Dermis blood vessel endothelial cell (primary cell): ENCODE measurements at places on chromosomes 13 and 19.

DNA sequence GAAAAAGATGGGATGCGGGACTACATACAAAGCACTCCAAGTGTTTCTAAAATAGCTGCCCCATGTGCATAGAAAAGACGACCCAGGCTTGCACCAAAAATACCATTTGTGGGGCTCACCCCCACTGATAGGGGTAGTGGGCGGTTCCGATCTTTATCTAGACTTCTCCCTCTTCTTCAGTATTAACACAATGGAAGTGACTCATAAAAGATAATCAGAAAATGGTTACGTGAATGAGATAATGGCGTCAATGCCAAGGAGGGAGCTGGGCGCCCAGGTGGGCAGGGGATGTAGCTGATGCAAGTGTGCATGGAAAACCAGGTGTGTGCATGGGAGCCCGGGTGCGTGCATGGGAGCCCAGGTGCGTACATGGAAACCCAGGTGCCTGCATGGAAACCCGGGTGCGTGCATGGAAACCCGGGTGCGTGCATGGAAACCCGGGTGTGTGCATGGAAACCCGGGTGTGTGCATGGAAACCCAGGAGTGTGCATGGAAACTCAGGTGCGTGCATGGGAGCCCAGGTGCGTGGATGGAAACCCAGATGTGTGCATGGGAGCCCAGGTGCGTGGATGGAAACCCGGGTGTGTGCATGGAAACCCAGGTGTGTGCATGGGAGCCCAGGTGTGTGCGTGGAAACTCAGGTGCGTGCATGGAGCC lies 32.7 kb downstream of the LAMP1 start:
- DNase-seq: no peak

DNA sequence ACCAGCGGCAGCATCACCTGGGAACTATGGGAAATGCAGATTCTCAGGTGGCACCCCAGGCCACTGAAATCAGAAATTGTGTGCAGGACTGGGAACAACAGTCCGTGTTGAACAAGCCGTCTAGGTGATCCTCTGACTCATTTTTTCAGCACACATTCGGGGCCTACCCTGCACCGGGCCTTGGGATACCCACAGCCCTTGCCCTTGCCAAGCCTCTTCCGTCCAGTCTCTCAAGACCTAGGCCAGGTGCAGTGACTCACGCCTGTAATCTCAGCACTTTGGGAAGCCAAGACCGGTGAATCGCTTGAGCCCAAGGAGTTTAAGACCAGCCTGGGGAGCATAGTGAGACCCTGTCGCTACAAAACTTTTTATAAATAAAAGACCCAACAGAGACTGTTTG lies 18.3 kb downstream of the TGFB1 start:
- DNase-seq: no peak

GRCh38 chr13:106423530-106423929 lies 111.9 kb downstream of the EFNB2 start:
- DNase-seq: no peak

DNA sequence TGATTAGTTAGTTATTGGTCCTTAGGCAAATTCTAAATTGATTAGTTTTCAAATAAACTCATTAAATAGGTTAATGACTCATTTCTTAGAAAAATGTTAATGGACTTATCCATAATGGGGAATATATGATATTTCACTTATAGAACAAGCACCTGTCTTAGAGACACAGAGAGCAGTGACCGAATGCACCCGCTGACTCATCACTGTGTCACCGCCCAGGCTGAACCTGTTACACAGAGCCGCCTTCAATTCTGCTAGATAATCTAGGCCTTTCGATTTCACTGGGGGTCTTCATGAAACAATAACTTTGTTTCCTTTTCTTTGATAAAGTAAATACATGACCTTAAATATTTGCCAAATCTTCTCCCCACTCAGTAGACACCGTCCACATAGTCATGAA lies 13.1 kb downstream of the IRS2 start:
- DNase-seq: no peak

DNA sequence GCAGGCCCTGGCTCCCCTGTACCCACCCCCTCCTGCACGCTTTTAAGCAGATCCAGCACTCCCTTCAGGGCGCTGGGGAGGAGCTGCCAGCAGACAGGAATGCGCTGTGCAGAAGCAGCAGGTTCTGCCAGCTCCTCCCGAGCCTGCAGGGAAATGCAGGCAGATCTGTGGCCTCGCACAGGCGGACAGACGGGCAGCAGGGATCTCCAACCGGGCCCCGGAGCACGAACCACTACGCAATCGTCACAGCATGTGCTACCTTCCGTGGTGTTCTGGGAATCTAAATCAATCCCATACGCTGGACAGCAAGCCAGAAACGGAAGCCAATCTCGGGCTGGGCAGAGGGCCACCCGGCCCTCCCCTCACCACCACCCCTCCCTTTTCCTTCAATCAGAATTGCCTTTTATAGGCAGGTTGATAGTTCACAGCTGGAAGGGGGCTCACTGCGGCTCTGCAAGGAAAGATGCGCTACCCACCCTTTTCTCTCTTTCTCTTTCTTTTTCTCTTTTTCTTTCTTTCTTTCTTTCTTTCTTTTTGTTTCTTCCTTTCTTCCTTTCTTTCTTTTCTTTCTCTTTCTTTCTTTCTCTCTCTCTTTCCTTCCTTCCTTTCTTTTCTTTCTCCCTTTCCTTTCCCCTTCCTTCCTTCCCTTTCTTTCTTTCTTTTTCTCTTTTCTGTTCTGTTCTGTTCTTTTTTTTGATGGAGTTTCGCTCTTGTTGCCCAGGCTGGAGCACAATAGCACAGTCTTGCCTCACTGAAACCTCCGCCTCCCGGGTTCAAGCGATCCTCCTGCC lies 99.9 kb downstream of the GNG7 start:
- DNase-seq: peak; percentile 51

DNA sequence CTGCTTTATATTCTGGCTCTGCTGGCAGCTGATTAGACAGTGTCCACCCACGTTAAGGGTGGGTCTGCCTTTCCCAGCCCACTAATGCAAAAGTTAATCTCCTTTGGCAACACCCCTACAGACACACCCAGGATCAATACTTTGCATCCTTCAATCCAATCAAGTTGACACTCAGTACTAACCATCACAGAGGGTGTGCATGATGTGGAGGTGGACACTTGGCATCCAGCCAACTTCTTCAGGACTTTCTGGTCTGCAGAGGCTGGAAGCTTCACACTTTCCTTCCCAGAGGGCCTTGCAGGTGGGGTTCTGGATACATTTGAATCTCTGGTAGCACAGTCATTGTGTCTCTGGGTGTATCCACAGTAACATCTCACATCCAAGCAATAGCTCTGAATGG lies 18.9 kb upstream of the IGFL1 start:
- DNase-seq: peak; percentile 2

- DNase-seq: no peak
Measured at GRCh38 chr13:31503626-31504025, 235.7 kb upstream of the RXFP2 start.

DNA sequence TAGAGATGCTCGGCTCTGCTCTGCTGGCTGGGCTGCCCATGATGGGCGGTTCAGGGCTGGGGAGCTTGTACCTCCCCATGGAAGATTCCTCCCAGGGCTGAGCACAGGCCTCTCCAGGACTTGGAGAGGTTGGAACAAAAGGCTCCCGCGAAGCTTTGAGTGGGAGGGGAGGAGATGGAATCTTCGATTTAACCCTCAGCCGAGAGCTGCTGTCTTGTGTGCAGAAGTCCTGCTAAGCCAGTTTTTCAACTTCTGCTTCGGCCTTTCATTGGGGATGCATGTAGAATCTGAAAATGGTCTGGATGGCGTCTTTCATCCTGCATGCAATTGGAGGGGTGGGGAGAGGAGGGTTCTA lies 163.3 kb downstream of the KDM4B start:
- no peak for DNase-seq

DNA sequence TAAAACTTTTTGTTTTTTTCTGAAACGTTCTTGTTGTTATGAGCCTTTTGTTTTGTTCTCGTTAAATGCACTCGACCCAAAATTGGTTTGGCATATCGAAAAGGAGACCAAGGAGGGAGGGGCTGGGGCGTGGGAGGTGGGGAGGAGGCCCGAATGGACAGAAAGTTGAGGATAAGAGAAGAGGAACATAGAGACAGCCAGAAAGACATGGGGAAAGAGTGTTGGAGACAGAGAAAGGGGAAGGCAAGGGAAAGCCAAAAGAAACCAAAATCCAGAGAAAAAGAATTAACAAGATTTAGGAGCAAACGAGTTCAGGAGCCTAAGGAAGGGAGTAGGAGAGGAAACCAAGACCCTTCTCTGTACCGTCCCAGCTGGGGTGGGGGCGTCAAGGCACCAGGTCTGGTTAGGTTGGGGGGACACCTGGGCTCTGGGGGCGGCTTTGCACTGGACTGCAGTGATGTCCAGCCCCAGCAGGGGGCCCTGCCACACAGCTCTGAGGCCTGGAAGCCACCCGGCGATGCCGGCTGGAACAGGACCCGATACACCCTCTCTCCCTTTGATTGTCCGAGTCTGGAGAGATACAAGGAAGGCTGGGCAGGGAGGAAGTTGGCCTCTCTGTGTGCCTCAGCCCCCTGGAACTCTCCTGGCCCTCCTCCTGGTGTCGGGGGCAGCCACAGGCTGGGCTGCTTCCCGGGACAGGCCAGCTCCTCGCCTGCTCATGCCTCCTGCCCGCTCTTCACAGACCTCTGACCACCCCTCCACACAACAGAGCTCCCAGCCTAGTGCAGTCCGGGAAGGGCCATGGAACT lies 11.6 kb upstream of the ASF1B start:
- peak; percentile 84 for DNase-seq

- no peak for DNase-seq
Measured at GRCh38 chr13:111302045-111302726, 18.3 kb upstream of the TEX29 start.

DNA sequence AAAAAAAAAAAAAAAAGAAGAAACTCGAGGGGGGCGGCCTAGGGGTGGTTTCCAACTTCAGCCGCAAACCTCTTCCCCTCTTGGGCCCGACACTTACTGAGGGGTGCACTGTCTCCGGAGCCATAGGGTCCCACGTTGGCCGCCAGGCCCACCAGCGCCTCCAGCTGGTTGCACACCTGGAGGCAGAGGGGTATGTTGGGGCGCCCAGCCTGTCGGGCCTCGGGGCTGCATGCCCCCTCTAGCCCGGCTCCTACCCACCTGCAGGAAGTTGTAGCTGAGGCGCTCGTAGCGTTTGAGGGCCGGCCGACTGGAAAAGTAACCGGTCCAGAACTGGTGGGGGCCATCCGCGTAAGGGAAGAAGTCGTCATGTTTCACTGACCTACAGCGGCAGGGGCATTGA lies 8.6 kb downstream of the MAN2B1 start:
- DNase-seq: no peak

DNA sequence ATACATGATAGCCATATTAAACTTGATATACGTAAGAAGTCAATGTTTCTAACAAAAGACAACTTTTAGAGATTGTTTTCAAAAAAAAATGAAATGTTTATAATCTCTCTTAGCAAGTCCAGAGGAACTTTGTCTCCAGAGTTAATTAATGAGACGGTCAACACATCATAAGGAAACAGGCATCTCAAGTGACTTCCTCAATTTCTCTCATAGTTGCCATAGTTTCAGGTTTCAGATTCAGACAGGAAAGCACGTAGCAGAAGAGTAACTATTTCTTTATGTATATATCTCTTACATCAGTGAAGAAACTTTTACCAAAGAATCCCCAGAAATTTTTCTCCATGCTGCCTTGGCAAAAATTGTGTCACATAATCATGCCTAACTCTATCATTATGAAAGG lies 159.6 kb upstream of the ATXN8OS start:
- no peak for DNase-seq

DNA sequence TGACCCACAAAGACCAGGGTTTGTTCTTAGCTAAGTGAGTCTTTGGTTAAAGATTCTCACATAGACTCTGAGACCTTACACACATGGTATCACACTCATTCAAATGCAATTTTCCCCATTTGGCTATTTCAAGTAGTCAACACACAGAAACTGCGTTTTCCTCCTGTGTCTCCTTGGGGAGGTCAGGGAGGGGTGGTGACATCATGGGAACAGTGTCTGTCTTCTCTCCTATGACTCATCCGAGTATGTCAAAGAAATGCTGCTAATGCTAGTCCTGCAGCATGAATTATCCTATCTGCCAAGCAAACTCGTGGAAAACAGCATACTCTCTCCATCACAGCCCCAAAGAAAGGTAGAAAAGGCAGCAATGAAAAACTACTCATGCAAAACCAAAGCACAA lies 100.2 kb downstream of the ENOX1 start:
- DNase-seq: no peak

DNA sequence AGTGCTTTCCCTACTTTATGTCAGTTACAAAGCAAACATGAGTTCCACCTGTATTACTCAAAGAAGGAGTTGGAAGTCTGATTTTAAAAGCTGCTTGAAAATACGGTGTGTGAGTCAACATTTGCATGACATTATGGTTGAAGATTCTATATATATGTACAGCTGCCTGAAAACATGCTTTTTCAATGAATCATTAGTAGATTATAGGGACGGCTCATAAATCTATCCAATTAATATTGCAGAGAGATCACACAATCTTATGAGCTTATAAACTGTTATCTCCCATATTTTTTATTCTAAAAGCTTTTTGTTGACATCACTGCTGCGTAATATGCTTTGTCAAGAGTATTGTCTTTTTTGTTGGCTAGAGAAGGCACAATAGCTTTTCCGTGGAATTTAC lies 873.8 kb downstream of the SLITRK6 start:
- DNase-seq: no peak

GRCh38 chr19:28936001-28936400 lies 276.9 kb downstream of the UQCRFS1 start:
- DNase-seq: no peak

DNA sequence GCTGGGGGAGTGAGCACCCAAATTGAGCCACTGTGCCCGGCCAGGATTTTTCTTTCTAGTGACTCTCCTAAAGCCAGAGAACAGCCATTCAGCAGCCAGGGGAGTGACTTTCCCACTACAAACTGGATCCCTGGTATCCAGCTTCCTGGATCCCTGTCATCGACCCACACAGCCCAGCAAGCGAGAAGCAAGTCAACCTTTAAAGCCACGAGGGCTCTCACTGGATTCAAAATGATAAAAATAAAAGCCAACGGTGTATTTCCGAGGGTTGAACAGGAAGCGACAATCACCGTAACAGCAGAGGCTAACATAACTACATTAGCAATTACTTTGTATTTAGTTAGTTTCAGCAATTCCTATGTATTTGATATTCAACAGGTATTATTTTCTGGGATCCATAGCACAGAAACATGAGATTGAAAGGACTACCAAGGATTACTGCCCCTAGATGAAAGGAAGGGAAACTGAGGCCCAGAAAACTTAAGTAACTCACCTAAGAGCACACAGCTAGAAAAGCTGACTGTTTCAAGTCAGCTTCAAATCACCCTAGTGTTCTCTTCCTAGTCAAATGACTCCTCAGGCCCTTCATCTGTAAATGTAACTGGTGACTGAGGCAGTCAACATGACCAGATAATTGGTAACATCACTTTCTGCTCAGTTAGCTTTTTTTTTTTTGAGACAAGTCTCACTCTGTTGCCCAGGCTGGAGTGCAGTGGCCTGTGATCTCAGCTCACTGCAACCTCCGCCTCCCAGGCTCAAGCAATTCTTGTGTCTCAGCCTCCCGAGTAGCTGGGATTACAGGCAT lies 2.7 kb downstream of the RFX1 start:
- DNase-seq: peak; percentile 40

GRCh38 chr13:22690756-22691155 lies 490.0 kb upstream of the SGCG start:
- DNase-seq: no peak

- peak; percentile 55 for DNase-seq
Measured at GRCh38 chr19:1189419-1189818, 15.4 kb upstream of the SBNO2 start.

GRCh38 chr19:10461047-10461949 lies 41.0 kb downstream of the PDE4A start:
- peak; percentile 95 for DNase-seq

GRCh38 chr13:75318138-75318833 lies 163.7 kb downstream of the TBC1D4 start:
- no peak for DNase-seq

- no peak for DNase-seq
Measured at GRCh38 chr13:60944863-60945262, 470.8 kb downstream of the PCDH20 start.
